ENCODE measurements at places on chromosomes 6 and 20.

DNA sequence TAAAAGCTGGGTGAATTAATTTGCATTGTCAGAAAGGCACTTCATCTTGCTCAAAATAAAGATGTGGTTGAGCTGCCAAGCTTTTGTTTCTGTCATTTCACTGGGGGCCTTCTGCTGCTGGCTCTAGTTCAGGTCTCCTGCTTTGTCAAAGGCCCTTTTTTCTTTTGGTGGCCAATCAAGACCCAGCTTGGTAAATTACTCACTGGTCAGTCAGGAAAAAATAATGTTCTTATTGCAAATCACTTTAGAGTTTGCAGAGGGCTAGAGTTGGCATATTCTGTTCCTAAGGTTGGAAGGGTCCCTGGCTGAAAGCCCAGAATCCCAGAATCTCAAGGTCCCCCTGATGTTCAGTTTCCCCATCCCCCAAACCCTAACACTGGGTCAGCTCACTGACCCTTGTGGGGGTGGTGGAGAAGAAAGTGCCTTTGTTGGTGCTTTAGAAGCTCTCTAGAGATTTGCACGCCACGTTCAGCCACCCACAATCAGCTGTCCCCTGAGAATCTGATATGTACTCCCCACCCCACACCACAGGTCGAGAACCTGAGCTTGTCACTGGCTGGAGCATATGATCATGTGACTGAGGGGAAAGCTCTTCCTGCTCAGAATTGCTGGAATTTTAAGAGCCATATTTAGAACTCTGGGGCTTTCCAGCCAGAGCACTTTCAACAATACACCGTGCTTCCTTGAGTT lies 21.7 kb upstream of the BNIP5 start:
- no peak for DNase-seq

DNA sequence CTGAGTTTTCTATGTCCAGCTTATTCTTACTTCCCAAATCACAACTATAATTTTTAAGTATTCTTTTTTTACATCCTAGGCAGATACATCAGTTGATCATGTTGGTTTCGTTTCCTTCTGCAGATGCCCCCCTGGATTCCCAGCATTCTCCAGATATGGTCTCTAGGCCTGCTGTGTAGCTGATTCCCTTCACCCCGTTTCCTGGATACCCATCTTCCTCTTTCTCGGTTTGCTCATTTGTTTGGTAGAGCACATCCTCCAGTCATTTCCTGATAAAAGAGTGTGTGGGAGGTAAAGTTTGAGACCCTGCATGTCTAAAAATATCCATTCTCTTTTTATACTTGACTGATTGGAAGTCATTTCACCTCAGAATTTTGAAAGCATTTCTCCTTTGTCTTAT lies 66.4 kb downstream of the ANKS1A start:
- peak; percentile 92 for DNase-seq

DNA sequence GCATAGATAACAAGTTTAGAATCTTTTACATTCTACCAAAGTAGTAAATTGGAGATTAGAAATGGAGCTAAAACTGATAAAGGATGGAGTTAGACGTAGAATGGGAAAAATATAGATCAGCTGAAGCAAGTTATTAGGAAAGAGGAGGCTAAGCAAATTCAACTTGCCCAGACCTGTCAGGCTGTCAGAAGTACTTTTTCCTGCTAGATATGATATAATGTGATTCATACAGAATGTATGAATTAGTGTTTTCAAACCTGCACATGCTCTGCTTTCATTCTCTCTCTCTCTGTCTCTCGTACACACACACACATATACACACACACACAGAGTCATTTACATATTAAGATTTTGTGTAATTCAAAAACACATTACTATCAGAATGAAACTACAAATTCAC lies 133.2 kb upstream of the HDGFL1 start:
- no peak for DNase-seq

DNA sequence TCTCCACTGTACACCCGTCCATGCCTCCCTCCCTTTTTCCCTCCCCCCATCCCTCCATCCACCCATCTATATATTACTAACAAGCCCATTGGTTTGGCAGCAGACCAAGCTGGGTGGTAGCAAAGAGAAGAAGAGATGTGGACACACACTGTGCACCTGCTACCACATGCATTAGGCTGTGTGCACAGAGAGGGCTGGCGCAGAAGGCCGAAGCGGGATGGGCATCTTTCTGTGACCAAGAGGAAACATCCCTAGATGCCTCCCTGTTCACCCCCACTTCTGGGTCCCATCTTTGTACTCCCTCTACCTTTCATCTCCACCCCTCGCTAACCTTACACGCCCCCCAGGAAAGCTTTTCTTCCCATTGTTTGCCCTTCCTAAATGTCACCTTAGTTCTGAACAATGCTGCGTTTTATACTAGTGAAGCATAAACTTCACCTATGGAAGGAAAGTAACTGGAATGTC lies 64.9 kb upstream of the AFDN start:
- DNase-seq: no peak

- no peak for DNase-seq
Observed at GRCh38 chr6:30887901-30888815, 3.8 kb downstream of the DDR1 start.

GRCh38 chr6:75608956-75609533 lies 7.4 kb downstream of the SENP6 start:
- DNase-seq: peak; percentile 96

GRCh38 chr6:130525408-130525807 lies 159.6 kb downstream of the TMEM200A start:
- DNase-seq: peak; percentile 96

DNA sequence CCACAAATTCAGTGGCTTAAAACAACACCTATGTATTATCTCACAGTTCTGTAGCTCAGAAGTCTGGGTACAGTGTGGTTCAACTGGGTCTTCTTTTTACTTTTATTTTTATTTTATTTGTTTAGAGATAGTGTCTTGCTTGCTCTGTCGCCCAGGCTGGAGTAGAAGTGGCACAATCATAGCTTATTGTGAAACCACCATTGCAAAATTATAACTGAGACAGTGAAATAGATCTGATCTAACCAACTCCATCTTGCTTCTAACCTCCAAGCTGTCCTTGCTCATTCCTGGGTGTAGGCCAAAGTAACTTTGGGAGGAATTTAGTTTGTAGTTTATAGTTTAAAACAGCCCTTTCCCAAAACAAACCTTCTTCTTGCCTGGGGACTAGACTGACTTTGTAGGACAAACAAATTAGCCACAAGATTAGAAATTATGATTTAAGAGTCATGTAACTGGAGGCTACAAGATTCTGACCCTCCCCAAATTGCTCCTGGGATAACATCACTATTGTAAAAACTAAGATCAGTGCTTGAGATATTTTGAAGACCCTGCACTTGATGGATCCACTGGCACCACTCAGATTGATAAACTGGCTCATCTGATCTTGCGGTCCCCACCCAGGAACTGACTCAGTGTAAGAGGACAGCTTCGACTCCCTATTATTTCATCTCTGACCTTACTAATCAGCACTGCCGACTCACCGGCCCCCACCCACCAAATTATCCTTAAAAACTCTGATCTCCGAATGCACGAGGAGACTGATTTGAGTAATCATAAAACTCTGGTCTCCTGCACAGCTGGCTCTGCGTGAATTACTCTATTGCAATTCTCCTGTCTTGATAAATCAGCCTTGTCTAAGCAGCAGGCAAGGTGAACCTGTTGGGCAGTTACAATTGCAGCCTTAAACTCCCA lies 193.4 kb upstream of the CDYL start:
- DNase-seq: no peak

- no peak for DNase-seq
Observed at GRCh38 chr6:90446164-90446563, 140.7 kb downstream of the MAP3K7 start.

GRCh38 chr6:12572896-12573827 lies 143.4 kb upstream of the PHACTR1 start:
- no peak for DNase-seq

- DNase-seq: no peak
Observed at GRCh38 chr20:45913116-45913515, 1.2 kb upstream of the PLTP start.

GRCh38 chr20:35223941-35224340 lies 2.5 kb upstream of the MMP24 start:
- no peak for DNase-seq

DNA sequence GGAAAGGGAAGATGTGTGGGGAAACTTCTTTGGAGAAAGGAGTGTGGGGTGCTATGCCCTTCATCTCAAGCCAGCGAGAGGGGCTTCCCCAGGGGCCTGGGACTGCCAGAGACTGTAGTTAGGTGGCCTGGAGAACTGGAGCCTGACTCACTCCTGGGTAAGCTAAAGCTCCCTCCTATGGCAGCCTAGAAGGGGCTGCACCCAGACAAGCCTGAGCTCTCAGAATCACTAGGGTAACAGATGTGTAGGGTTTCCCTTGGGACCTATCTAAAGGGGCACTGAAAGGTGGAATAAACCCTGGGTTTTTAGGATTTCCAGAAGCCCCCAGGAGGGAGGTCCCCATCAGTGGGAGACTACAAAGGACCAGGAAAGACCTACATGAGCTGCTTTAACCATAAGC lies 1.6 kb upstream of the ARMC2 start:
- DNase-seq: no peak

DNA sequence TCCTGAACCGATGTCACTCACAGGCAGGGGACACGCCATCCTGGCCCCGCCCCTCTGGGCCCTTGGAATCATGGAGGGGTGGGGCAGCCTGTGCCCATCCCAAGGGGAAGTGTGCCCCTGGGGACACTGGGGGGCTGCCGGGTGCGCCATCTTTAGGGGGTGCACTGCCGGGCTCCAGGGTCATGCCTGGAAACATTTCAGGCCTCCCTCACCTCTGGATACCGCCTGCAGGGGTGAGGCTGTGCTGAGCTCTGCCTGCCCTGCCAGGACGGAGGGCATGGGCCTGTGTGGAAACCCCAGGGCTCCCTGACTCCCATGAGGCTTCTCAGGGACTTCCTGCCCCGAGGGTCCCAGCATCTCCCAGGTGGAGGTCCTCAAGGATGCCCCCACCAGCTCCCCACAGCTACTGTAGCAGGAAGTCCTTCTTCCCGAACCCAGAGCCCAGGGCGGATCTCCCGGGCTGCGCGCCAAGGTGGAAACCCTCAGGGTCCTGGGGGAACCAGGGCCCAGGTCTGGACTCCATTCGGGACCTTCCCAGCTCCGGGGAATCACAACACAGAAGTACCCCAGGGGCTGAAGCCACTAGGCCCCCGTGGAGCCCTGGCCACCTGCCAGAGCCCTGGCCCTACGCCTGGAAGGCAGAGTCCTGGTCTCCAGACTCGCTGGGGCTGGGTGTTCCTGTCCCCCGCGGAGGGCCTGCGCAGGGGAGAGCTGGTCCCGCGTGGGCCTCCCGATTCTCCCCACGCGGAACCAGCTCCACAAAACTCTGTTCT lies 15.6 kb downstream of the CHRNA4 start:
- no peak for DNase-seq

GRCh38 chr6:138431256-138432062 lies 27.4 kb downstream of the HEBP2 start:
- peak; percentile 36 for DNase-seq

DNA sequence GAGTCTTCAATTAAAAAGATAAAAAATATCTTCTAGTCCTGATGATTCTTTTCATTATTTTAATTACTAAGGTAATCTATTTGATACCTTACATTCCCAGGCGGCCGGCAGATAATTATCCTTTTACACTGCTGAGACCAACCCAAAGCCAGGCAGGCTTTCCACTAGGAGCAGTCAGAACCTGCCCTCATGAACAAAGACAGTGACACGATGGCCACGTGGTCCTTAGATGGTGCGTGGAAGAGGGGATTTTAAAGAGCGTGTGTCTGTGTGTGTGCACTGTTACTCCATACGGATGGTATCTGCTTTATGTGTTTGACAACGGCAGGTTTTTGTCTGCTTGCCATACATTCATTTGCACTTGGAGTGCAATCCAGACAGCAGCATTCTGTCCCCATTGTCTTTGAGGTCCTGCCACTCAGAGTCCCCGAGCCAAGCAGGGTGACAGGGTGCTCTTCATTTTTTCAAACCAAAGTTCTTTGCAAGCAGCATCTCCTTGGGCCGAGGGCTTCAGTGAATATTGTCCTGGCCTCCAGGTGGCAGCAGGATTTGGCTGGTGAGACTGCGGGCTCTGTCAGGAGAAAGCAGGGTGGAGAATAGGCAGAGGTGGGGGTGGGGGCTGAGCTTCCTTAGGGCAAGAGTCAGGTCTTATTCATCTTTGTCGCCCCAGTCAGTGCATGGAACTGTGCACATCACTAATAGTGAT lies 260.5 kb downstream of the NRN1 start:
- DNase-seq: peak; percentile 19

GRCh38 chr6:24445704-24446103 lies 43.0 kb downstream of the MRS2 start:
- DNase-seq: no peak

- no peak for DNase-seq
Observed at GRCh38 chr6:78199044-78199443, 546.2 kb downstream of the MEI4 start.

DNA sequence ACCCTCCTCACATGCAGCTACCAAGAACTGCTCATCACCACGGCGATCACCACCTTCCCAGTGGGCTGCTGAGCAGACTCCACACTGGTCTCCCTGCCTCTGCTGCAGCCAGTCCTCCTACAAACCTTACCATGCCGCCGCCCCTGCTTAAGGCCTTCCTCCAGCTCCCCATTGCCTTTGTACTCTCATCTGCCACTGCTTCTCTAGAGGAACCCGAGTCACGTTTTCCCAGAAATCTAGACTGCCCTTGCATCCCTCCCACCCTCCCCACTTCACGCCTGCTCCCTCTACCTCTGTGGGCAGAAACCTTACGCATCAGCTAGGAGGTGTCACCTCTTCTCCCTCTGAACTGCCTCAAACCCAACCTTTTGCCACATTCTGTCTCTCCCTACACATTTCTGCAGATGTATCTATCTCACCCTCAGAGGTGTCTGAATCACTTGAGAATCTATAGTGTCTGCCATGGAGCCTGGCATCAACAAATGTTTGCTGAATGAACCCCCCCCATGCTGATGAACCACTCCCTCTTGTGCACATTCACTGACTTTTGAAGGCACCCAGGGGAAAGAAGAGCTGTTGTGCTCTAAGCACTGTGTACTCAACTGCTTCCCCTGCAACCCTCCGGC lies 4.3 kb downstream of the E2F1 start:
- DNase-seq: no peak

DNA sequence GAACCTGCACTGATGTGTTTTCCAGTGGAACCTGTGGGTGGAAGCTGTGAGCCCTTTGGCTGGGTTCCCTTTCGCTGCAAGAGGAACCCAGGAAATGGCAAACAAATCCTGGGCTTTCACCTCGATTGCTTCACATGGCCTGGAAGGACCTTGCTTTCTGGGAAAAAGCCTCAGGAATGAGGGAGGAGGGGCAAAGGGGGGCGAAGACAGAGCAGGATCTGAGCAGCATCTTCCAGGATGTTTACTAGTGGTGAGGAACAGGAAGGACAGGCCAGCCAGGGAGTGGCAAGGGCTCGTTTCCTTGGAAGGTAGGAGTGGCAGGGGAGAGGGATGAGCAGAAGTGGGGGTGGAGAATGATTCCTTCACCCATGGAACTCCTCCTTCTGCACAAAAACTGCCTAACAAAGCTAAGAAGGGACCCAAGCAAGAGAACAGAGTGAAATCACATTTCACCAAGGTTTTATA lies 5.9 kb downstream of the SLC2A10 start:
- no peak for DNase-seq

- DNase-seq: no peak
Observed at GRCh38 chr6:15352845-15353244, 107.0 kb downstream of the JARID2 start.

- no peak for DNase-seq
Observed at GRCh38 chr6:80105972-80106417, 476 bp upstream of the BCKDHB start.

- DNase-seq: no peak
Observed at GRCh38 chr20:18653736-18654447, 66.0 kb downstream of the DTD1 start.

Data from Kasumi-1 (cell line).